Activated CD4-positive, alpha-beta T cell treated with anti-CD3 and anti-CD28 coated beads, Interleukin-2, amount 50 U/mL, for 24 hours (primary cell): ENCODE measurements at places on chromosomes 5 and 9.

- DNase-seq = no peak
Measured at GRCh38 chr5:113031557-113031956, 55.0 kb downstream of the DCP2 start.

- peak; percentile 64 for DNase-seq
Measured at GRCh38 chr5:175718401-175719108, 60.7 kb downstream of the HRH2 start.

DNA sequence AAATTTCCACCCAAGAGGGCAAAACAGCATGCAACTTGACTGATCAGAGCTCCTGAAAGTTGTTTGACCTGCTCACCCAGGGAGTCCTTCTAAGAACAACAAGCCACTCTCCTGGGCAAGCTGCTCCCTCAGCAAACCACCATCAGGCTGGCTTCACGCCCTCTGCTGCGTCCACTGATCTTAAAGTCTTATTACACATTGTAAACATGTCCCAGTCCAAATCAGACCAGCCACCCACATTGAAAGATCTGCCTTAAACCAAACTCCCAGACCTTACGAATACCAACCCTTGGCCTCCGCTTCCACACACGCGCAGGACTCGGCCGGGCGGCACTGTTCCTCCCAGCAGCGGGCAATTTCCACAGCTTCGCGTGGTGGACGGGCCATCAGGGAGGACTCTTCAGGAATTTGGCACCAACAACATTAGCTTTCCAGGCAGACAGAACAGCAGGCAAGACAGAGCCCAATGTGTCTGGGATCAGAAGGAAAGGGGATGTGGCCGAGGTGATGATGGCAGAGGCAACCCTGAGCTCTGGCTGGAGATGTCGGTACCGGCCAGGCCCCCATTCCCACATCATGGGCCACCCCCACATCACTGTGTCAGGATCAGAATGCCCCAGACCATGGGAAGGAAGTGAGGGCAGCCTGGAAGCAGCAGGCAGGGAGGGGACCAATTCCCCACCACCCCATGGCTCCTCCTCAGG is 56.8 kb downstream of the SEMA4D start:
- no peak for DNase-seq

GRCh38 chr5:115475788-115476187 is 68.8 kb downstream of the FEM1C start:
- DNase-seq = no peak

DNA sequence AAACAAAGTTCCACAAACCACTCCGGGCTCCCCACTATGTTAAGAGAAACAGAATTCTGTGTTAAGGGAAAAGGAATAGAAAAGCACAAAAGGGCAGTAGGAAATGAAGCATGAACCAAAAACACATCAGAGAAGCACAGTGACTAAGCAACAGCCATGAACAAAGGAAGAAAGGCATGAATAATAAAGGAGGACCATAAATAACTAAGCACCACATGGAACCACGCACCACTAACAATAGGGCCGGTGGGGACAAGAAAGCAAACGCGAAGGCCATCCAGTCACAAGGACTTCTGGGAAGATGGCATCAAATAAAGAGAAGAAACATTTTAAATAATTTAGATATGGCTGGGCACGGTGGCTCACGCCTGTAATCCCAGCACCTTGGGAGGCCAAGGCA is 18.0 kb downstream of the PRUNE2 start:
- DNase-seq = no peak

GRCh38 chr5:176675676-176676360 is 28.5 kb downstream of the TSPAN17 start:
- DNase-seq = no peak

- no peak for DNase-seq
Measured at GRCh38 chr5:68522863-68523262, 307.3 kb downstream of the PIK3R1 start.

GRCh38 chr5:6593148-6594016 is 39.5 kb downstream of the NSUN2 start:
- DNase-seq = no peak

DNA sequence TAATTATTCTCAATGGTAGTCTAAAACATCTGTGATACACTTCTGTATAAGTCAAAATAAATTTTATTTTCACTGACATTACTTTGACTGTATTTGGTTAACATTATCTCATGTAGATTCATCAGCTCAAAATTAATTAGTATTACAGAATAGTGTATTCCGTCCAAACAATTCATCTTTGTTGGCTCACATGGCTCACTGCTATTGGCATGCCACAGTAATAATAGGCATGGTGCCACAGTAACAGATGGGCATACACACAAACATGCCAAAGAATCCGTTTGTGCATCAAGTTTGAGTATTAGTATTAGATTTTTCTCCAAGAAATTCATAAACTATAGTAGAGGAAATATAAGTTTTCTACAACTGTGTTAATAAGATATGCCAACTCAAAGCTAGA is 14.2 kb downstream of the AP3B1 start:
- no peak for DNase-seq

GRCh38 chr5:109630093-109630492 is 59.6 kb upstream of the MAN2A1 start:
- no peak for DNase-seq

- no peak for DNase-seq
Measured at GRCh38 chr9:76651119-76651705, 113.0 kb upstream of the PCA3 start.

- no peak for DNase-seq
Measured at GRCh38 chr5:59185757-59186385, 603.0 kb downstream of the RAB3C start.

- DNase-seq = no peak
Measured at GRCh38 chr9:23590276-23591000, 235.6 kb downstream of the ELAVL2 start.

DNA sequence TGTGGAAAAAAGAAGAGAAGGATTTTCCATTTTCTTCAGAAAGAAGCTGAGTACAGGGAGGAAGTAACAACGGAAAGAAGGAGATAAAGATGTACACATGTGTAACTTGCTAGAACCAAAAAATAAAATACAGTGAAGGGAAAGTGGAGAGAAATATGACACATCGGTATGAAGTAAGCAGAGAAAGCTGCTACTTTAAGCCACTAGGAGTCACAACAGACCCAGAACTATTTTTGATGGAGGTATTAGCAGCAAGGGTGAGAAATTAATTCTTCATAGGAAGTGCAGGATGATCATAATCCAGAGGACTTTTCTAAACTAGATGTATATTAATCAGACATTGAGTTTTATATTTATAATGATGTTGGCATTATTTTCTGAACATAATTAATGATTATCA is 88.5 kb downstream of the FAM174A start:
- DNase-seq = no peak

GRCh38 chr9:114218264-114219120 is 63.2 kb downstream of the COL27A1 start:
- no peak for DNase-seq

GRCh38 chr9:250625-251024 is 36.0 kb downstream of the DOCK8 start:
- DNase-seq = no peak

DNA sequence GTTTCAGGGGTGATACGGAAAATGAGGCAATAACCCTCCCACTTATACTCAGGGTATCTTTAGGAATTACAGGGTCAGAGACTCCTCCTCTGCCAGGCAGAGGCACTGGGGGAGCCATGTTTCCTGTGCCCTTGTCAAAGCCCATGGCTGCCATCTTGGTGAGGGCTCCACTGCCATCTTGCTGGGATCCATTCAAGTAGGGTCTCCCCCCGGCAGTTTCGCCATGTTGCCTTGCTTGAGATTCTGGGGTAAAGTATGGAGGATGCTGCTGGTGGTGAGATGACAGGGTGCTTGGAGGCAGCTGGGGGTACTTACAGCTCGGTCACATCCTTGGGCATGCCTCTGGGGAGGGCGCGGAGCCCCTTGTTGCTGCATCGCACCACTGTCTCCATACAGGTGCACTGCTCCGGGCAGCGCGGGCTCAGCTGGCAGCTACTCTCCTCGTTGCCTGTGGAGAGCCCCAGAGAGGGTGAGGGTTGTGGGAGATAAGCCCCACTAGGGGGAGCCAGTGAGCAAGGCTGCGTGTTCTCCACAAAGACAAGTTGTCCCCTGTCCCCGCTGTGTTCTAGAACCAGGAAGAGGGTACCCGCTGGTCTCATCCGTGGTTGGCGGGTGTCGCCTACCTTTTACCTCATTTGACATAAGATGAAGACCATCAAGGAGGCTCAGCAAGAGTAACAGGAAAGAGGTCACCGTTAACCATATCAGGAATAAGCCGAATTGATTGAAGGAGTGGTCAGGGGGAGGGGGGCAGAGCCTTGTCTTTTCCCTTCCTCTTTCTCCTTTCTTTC is 169.0 kb upstream of the PANK3 start:
- DNase-seq = no peak

GRCh38 chr9:95047452-95048224 is 269.9 kb downstream of the FANCC start:
- DNase-seq = no peak

GRCh38 chr5:61896811-61897210 is 409.2 kb upstream of the KIF2A start:
- DNase-seq = no peak

DNA sequence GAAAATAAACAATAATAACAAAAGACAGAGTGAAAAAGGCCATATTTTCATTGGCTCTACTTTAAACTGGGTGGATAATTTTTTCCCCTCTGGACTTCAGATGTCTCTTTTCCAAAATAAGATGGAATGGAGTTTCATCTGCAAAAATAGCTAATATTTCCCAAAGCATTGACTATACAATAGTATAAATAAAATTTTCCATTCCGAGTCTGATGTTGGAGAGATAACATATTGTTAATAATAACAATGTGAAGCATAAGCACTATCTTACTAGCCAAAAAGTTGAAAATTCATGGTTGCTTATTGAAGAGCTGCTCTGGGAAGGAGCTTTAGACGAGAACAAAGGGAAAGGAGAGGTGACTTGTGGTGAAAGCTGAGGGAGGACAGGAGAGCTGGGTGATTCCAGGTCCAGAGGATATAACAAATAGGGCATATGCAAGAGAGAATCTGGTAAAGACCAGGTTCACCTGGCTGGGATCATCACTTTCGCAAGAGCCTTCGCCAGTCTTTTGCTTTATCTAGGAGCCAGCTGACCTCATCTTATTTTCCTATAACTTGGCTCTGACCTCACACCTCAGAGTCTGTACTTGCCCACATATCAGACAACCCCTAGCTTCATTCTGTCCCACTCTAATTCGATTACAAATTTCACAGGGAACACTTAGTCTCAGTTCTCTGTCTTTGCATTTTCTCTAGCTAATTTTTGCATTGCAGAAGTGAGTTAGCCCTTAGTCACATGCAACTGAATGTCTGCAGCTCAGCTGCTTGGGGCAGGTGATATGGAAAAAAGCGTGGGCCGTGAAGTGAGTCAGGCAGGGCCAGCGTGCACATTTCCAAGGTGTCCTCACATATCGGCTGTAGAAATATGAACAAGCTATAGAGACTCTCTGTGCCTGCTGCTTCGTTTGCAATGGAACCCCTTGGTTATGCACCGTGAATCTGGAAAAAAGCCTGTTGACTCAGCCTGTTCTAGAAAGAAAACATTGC is 7.6 kb upstream of the ZNF474 start:
- no peak for DNase-seq

DNA sequence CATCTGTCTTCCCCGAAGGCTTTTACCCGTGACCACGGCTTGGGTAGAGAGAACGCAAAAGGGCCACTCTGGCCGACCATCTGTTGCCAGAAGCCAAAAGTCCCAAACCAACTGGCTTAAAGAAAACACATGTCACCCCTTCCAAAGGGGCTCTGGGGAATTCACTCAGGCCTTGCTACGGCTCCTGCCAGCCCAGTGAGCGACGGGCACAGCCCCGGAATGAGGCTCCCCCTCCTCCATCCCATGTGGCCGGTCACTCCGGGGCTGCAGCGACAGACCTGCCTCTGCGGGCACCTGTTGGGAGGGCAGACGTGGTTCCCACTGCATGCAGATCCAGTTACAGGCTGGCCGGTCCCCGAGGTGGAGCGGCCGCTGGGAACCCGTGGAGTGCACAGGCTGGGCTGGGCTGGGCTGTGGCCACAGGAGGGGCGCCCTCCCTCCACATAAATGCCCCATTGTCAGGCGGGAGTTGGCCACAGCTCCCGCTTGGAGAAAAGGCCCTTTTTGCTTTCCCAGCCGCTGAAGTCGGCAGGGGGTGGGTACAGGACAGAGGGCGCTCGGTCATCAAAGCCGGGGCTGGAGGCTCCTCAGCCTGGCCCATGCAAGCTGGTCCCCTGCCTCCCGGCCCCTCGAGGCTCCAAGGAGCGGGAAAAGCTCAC is 19.9 kb downstream of the NOTCH1 start:
- no peak for DNase-seq

GRCh38 chr9:127086771-127087170 is 35.7 kb downstream of the ANGPTL2 start:
- no peak for DNase-seq

- DNase-seq = no peak
Measured at GRCh38 chr9:37611961-37612360, 19.6 kb upstream of the TOMM5 start.

- no peak for DNase-seq
Measured at GRCh38 chr5:95957561-95958203, 4.0 kb downstream of the ELL2 start.

DNA sequence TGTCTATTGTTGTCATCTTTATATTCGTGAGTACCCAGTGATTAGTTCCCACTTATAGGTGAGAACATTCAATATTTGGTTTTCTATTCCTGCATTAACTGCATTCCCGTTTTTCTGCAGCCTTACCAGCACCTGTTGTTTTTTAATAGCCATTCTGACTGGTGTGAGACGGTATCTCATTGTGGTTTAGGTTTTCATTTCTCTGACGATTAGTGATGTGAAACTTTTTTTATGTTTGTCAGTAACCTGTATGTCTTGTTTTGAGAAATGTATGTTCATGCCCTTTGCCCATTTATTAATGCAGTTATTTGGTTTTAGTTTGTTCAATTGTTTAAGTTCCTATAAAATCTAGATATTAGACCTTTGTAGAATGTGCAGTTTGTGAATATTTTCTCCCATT is 546.0 kb upstream of the RORB start:
- DNase-seq = no peak
